Heart left ventricle (tissue), 16 donors: ENCODE measurements at places on chromosomes 13 and 19.

DNA sequence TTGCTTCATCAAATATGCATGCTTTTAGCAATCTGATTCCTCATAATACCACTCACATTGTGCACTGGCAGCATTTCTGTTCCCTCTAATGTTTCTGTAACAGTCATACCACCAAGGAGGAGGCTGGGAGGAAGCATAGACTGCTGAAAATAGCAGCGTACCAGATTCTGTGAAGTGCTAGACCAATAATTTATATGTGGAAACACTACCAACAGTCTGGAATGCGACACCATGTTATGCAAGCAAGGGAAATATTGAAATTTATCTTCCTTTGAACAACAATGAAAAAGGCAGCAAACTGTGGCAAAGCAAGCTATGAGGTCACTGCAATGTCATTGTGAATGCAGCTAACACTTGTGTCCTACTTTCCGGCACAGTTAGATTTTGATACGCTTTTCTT, 1388.0 kb downstream of the EFNB2 start:
- no peaks in the 10 kb centered on the region for H3K4me1 ChIP-seq
- no peak for DNase-seq
- no peak overlapping the region for H3K4me3 ChIP-seq

DNA sequence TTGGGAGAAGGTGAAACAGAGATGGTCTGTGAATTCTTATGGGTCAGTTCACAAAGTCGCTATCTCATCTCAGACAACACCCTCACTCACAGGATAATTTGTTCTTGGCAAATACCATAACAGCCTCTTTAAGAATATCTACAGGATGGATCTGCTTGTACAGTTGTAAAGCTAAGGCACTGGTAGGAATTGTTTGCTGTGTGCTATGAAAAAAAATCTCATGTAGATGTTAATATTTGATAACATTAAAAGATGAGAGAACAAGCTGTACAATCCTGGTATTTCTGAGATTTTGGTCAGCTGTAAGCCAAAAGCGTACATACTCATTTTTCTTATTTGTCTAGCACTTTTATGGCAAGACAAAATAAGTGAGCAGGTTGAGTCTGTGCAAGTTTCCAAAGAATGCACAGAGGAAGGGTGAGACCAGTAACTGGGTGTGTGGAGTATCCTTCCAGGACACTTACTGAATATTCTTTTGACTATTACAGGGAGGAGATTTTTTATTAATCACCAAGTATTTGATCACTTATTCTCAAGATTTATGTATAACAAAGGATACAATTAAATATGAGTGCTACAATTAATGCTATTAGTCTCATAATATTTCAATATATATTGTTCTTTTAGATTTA, 814.5 kb upstream of the MIR17HG start:
- no peaks in the 10 kb centered on the region for H3K27me3 ChIP-seq
- H3K36me3 ChIP-seq, result no peaks in the 10 kb centered on the region
- H3K27ac ChIP-seq, result no peak overlapping the region
- no peak overlapping the region for H3K4me3 ChIP-seq
- no peak for DNase-seq

DNA sequence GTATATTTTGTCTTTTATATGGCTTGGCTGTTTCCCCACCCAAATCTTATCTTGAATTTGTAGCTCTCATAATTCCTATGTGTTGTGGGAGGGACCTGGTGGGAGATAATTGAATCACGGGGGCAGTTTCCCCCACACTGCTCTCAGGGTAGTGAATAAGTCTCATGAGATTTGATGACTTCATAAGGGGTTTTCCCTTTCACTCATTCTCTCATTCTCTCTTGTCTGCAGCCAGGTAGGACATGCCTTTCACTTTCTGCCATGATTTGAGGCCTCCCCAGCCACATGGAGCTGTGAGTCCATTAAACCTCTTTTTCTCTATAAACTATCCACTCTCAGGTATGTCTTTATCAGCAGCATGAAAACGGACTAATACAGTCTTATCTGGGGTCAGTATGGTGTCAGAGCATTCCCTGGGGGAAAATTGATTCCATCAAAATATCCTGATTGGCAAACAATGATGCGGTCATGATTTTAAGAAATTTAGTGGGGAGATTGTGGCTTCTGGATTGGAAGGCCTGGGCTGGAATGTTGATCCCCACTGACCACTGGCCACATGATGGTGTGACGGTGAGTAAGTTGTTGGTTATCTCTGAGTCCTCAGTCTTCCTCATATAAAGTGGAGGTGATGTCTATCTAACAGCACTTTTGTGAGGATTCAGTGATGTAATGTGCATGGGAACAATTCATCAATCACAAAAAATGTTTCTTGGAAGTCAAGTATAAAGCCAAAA, 27.5 kb upstream of the ANKRD10 start:
- no peak overlapping the region for H3K27ac ChIP-seq
- DNase-seq, result no peak
- no peaks in the 10 kb centered on the region for H3K36me3 ChIP-seq
- H3K27me3 ChIP-seq, result no peaks in the 10 kb centered on the region
- no peak overlapping the region for H3K4me3 ChIP-seq
- no peaks in the 10 kb centered on the region for H3K4me1 ChIP-seq

DNA sequence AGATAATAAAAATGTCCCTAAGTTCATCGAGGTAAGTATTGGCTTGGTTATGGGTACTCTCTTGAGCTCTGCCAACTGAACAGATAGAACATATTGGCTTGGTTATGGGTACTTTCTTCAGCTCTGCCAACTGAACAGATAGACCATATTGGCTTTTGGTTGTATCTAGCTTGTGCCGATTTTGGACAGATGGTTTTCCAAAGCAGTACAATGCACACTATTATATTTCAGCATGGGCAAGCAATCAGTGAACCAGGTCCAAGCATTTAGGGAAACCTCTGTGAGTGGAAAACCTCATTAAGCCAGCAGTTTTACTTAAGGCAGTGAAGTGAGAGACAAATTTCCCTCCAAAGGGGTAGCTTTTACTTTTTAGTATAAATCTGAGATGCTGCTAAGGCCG, 1440.5 kb upstream of the SPRY2 start:
- H3K27me3 ChIP-seq, result no peaks in the 10 kb centered on the region
- no peaks in the 10 kb centered on the region for H3K36me3 ChIP-seq
- H3K27ac ChIP-seq, result no peak overlapping the region
- H3K4me1 ChIP-seq, result no peaks in the 10 kb centered on the region
- no peak for DNase-seq

GRCh38 chr13:63149375-63149774, 1733.7 kb upstream of the PCDH20 start:
- no peaks in the 10 kb centered on the region for H3K4me1 ChIP-seq
- no peaks in the 10 kb centered on the region for H3K36me3 ChIP-seq
- DNase-seq, result no peak
- no peak overlapping the region for H3K27ac ChIP-seq
- no peak overlapping the region for H3K4me3 ChIP-seq
- H3K27me3 ChIP-seq, result no peaks in the 10 kb centered on the region

GRCh38 chr13:38141792-38142191, 207.9 kb upstream of the UFM1 start:
- DNase-seq, result no peak
- no peaks in the 10 kb centered on the region for H3K27me3 ChIP-seq
- no peak overlapping the region for H3K4me3 ChIP-seq
- H3K4me1 ChIP-seq, result no peaks in the 10 kb centered on the region
- H3K36me3 ChIP-seq, result no peaks in the 10 kb centered on the region
- no peak overlapping the region for H3K27ac ChIP-seq

DNA sequence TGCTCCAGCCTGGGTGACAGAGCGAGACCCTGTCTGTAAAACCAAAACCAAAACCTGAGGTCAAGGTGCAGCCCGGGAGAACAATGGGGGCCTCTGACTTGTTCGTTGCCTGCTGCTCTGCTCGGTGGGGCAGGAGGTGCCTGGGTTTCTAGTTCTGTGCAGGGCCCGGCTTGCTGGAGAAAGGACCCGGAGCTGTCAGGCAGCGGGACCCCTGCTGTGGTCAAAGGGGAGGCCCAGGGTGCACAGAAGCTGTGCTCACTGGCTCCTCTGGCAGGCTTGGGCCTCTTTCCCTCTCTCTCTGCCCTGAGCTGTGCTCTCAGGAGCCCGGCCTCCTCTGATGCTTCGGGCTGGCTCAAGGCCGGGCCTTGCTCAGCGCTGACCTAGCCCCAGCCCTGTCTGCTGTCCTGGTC, 3.5 kb downstream of the LRP3 start:
- H3K27ac ChIP-seq, result no peak overlapping the region
- no peaks in the 10 kb centered on the region for H3K27me3 ChIP-seq
- peaks cover 5% of the 10 kb centered on the region for H3K4me1 ChIP-seq
- peaks cover 14% of the 10 kb centered on the region for H3K36me3 ChIP-seq

- H3K27ac ChIP-seq, result no peak overlapping the region
- no peaks in the 10 kb centered on the region for H3K4me1 ChIP-seq
- H3K36me3 ChIP-seq, result no peaks in the 10 kb centered on the region
- DNase-seq, result no peak
- no peaks in the 10 kb centered on the region for H3K27me3 ChIP-seq
Observed at GRCh38 chr13:49904729-49905456, 31.2 kb downstream of the SPRYD7 start.

GRCh38 chr19:8631425-8631819, 989 bp downstream of the NFILZ start:
- H3K27me3 ChIP-seq, result no peaks in the 10 kb centered on the region
- no peak overlapping the region for H3K4me3 ChIP-seq
- no peaks in the 10 kb centered on the region for H3K4me1 ChIP-seq

DNA sequence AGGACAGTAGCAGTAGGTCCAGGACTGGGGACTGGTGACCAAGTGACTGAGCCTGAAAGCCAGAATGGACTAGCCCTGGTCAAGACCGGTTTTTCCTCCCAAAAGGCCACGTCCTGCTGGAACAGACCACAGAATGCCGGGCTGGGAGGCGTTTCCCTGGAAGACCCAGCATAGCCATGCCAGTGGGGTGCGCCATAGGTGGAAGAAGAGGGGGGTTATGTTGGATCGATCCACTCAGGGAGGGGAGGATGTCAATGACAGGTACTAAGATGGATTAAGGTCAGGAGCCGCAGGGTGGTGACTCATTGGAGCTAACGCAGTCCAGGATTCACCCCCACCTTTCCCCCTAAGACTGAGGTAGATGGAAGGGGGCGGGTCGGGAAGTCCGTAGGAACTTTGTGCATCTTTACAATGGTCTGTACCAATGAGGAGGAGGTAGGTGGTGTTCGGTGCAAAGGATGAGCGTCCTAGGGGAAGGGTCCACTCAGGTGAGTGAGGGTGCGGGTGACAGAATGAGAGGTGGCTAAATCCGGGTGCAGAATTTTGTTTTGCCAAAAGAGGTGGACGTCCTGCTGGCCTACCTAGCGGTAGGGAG, 21.0 kb downstream of the VASP start:
- H3K4me1 ChIP-seq, result peaks cover 11% of the 10 kb centered on the region
- H3K27ac ChIP-seq, result peak overlapping the region; percentile 12
